ENCODE measurements at places on chromosomes 7 and 10.

DNA sequence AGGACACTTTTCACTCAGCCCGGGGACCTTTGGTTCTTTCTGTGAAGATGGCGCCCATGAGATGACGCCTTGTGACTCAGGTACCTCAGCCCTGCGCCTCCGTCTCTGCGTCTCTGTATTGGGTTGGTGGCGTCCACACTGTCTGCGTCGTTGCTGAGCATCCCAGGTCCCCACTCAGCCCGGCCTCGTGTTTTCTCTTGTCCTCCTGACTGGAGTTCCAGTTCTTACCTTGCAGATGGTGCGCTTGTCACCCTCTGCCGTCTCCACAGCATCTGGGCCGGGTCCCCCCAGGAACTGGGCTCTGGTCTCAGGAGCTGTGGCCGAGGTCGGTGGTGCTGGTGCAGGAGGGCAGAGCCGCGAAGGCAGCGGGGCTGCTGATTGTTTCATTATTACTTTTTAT is 150.4 kb downstream of the WDR37 start:
- no peak for DNase-seq

DNA sequence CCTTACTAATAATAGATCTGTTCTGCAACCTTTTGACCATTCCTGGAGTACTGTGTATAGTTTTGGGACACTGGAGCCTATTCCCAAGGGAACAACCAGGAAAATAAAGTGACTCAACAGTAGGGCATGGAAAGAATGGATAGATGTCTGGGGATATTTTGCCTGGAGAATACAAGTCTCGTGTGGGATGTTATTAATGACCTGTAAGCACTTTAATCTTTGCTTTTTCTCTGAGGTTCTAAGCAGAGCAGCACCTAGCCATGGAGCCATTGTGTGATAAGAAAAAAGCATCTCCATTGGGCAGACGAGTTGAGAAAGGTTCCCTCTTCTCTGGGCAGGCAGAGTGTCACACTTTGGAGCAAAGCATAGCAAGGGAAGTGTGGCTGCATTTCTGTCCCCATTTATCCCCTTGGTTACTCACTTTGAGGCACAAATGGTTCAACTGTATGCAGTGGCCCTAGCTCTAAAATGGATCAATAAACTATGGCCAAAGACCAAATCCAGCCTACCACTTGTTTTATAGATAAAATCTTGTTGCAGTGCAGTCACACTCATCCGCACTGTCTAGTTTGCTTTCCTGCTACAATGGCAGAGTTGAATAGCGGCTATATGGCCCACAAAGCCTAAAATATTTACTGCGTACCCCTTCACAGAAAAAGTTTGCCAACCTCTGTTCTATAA is 21.0 kb upstream of the CCDC71L start:
- DNase-seq: no peak

DNA sequence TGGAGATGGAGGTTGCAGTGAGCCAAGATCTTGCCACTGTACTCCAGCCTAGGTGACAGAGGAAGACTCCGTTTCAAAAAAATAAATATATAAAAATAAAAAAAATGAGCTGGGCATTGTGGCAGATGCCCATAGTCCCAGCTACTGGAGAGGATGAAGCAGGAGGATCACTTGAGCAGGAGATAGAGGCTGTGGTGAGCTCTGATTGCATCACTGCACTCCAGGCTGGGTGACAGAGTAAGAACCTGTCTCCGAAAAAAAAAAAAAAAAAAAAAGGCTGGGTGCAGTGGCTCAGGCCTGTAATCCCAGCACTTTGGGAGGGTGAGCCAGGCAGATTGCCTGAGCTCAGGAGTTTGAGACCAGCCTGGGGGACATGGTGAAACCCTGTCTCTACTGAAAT is 11.8 kb downstream of the ZNF487 start:
- no peak for DNase-seq

DNA sequence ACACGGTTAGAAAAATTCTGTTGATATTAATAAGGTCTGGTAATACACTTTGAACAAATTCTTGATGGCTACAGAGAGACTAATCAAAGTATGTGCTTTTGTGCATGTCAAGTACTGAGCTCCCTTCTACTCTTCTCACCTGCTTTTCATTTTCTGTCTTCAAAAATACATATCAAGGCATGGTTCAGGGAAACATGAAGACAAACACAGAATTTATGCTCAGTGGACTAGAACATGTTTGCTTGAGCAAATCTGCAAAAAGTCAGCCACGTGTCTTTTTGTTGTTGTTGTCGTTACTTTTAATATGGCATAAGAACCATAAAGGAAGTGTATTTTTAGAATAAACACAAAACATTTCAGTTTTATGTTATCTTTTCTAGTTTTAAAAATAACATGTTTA is 21.9 kb downstream of the CDK13 start:
- no peak for DNase-seq

GRCh38 chr10:30821994-30822692 is 192.6 kb upstream of the LYZL2 start:
- no peak for DNase-seq

DNA sequence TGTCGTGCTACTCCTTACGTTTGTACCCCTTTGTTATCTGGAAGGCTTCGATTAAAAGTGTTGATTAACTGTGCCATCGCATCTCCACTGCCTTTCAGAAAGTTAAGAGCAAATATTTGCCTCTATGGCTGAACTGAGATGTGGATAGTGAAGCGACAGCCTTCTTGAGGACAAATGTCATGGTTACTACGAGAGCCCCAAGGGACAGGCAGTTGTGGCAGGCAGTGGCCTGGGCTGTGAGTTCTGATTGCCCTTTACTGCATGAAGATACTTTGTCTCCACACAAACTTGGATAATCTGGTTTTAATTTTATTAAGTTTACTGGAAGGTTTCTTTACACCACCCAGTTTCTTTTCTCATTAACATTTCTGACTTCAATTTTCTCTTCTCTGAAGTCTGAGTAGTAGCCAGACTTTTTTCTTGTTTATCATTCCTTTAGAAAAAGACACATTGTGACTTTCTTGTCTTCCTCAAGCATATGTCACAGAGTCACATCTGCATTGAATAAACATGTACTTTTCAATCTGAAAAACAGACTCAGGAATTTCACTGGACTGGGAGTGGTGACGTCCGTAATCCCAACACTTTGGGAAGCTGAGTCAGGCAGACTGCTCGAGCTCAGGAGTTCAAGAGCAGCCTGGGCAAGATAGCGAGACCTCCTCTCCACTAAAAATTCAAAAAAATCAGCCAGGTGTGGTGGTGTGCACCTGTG is 1.5 kb downstream of the TAS2R41 start:
- no peak for DNase-seq

DNA sequence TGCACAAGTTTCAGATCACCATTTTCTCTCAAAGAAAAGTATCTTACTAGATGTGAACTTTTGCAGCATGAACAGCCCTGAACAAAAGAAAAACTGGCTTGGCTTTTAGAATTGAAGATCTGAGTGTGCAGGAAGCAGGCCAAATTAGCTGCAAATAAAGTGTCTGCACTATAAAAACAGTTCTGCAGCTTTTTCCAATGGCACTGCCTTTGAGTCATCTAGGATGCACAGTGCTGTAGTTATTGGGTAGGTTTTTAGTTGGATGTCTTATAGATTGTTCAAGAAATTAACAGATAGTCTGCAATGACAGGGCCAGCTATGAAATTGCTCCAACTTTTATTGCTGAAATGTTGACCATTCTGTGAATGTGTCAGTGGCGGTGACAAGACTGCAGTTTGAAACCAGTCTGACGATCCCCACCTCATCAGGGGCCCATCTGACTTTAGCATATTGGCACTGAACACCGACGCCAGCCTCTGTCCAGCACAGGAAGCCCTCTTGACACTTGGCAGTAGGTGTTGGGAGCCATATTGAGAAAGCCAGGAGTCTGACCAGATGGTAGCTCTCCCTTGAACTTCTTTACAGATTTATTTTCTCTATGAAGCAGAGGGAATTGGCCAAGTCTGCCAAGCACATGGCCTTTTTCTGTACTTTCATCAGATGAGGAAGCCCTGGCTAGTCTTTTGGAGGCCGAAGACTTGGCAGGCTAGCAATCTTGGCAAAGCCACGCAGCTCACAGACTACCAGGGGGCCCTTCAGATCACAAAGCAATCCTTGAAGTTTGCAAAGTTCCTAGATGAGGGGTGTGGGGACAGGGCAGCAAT is 490.6 kb downstream of the NEBL start:
- no peak for DNase-seq

- DNase-seq: no peak
Observed at GRCh38 chr10:99984211-99985034, 25.3 kb downstream of the DNMBP start.

DNA sequence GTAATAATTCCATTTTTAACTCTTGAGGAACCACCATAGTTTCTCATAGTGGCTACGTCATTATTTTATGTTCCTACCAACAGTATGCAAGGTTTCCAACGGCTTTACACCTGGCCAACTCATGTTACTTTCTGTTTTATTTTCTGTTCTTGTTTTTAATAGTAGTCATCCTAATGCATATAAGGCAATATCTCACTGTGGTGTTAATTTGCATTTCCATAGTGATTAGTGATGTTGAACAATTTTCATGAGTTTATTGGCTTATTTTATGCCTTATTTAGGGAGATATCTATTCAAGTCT is 465.5 kb upstream of the KLF6 start:
- no peak for DNase-seq

GRCh38 chr7:139038691-139039090 is 2.8 kb upstream of the ZC3HAV1L start:
- DNase-seq: no peak

DNA sequence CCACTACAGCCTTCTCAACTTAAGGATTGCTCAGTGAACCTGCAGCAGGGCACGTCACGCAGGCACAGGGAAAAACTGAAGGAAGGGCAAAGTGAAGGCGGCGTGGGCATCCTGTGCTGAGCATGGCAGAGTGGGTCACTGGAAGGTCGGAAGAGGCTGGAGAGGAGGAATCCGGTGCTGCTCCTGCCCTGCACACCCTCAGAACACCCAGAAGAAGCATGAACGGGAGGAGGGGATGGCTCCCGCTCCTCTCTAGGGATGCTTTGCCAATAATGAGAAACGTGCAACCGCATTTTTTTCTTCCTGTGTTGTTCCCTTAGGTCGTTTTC is 175.1 kb downstream of the TNS3 start:
- no peak for DNase-seq

DNA sequence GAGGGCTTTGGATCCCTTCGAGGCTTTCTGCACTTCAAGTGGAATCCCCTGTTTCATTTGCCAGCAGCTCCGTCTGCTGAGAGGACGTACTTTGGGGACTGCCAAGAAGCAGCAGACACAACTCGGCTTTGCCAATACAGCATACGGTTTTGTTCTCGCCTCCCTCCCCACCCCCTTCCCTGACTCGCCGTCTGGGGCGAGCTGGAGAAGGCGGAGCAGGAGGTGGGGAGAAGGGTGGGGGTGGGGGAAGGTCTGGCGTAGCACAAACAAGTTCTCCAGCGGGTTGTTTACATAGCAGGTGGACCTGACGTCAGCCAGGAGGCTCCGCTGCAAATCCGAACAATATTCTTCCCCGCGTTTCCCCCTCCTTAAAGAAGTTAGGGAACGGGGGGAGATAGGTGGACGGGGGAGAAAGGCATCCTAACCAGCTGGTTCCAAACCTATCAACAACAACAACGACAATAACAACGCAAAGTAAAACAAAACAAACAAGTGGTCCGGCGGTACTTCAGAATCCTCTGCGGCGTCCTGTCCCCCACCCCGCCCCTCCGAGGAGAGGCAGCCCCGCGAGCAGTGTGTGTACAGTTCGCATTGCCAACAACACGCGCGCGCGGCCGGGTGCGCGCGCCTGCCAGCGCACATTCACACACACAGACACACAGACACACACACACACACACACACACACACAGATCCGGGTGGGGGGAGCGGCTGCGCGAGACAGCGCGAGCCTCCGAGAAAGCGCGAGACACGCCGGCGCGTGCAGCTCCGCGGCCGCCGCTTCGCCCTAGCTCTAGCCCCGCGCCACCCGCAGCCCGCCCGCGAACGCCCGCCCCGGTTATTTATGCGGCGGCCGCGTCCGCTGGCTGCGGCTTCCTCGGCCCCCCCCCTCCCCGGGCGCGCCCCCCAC is 167.0 kb upstream of the PPP1R3A start:
- DNase-seq: no peak

DNA sequence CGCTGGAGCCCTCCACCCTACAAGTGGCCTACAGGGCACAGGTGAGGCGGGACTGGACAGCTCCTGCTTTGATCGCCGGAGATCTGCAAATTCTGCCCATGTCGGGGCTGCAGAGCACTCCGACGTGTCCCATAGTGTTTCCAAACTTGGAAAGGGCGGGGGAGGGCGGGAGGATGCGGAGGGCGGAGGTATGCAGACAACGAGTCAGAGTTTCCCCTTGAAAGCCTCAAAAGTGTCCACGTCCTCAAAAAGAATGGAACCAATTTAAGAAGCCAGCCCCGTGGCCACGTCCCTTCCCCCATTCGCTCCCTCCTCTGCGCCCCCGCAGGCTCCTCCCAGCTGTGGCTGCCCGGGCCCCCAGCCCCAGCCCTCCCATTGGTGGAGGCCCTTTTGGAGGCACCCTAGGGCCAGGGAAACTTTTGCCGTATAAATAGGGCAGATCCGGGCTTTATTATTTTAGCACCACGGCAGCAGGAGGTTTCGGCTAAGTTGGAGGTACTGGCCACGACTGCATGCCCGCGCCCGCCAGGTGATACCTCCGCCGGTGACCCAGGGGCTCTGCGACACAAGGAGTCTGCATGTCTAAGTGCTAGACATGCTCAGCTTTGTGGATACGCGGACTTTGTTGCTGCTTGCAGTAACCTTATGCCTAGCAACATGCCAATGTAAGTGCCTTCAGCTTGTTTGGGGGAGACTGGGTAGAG is at the start of gene COL1A2:
Gene COL1A2, plus strand, starts transcription at position 459 of the 704 bp plus-strand sequence. Its CDS starts 137 bp downstream, at position 596.
- DNase-seq: no peak

DNA sequence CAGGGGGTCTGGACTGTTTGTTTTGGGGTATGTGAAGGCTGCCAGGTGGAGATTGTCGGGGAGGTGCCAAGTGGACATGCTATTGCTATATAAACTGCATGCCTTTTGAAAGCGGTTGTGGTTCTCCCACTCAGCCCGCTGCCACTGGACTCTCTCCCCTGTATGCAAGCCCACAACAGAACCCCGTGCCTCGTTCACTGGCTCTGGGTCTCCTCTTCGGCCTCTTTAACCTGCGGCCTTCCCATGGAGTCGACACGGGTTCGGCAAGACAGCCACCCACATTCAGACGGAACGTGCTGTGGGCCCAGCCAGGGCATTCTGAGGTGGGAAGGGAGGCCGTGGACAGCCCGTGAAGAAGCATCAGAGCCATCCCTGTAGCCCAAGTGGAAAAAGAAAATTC is 50.3 kb downstream of the SVIL start:
- DNase-seq: no peak

GRCh38 chr7:20447021-20447650 is 116.4 kb downstream of the ITGB8 start:
- DNase-seq: no peak

- no peak for DNase-seq
Observed at GRCh38 chr7:140673774-140674155, 1.0 kb downstream of the ADCK2 start.

- DNase-seq: no peak
Observed at GRCh38 chr7:54843841-54844355, 84.9 kb upstream of the SEC61G start.

- DNase-seq: no peak
Observed at GRCh38 chr10:14904316-14904732, 25.7 kb downstream of the SUV39H2 start.

All from hypothalamus (tissue), 51 donors.